ENCODE measurements at places on chromosomes 5 and 9. TPM values are rescaled to one million over a fixed set of nuclear protein-coding genes. Genes with fewer than 3 reads are reported as not detected.

Gene MRPS2
- total RNA-seq, result 24.1 TPM

Gene GABRB2
- not detected for total RNA-seq

Gene CFAP77
- not detected for total RNA-seq

DNA sequence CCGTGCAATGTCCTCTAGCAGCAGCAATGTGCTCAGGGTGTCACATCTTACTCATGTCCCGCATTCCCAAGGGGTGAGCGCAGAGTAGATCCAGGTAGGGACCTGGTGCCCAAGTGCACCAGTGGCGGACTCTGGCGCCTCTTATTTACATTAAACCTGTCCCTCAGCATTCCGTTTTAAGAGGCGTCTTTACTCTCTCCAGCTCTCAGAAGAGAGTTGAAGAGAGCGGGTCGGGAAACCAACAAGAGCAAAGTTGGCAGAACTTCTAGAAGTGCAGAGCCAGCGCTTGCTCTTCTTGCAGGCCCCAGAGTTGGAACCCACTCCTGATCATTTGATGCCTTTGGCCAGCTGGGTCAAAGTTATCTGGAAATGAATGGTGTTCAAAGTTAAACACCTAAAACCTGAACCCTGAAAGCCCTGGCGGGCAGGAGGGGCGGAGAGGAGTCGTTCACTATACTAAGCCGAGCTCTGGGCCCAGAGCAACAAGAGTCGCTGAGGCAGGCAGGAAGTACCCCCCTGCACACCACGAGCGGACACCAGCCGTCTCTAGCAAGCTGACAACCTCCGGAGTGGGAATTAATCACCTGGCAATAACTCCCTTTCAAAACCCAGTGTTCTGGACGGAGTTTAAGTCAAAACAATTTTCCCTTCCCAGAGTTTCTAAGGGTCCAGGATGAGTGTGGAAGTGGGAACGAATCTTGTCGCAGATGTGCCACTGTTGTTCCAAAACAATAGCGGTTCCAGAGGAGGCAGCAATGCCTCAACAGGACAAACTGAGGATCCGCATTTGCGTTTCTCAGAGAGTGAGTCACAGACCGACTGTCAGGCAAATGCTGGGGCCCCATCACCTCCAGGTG is 122.8 kb downstream of the TMEM161B start:
- no peak for DNase-seq

DNA sequence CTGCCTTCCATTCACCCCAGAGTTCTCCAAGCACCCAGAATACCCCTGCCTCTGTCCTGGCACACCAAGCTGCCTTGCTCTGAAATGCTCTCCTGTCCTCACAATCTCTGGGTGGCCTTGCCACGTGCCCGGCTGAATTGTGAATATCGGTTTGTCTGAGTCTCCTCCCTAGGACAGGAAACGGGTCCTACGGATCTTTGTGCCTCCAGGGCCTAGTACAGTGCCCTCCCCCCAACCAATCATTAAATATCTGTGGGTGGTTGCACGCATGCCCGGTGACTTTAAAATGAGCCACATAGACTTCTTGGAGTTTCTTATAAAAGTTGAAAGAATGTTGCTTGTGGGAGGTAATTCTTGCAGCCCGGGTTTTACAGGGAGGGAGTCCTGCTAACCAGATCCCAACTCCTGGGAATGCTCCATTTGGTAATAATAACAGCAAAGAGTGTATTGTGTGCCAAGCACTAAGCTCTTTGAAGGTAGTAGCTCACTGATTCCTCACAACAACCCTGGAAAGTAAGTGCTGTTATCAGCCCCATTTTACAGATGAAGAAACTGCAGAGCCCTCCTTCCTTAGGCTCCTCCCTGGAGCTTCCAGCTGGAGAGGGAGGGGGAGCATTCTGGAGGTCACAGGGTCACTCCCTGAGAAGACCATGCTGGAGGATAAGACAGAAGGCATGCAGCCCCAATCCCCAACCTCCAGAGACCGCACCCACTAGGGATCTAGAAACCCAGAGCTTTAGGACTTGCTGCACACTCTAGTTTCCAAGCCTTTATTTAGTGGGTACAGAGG is 23.4 kb downstream of the URM1 start:
- DNase-seq, result no peak

GRCh38 chr5:45189481-45189880 is 380.7 kb downstream of the MRPS30 start:
- DNase-seq, result no peak

DNA sequence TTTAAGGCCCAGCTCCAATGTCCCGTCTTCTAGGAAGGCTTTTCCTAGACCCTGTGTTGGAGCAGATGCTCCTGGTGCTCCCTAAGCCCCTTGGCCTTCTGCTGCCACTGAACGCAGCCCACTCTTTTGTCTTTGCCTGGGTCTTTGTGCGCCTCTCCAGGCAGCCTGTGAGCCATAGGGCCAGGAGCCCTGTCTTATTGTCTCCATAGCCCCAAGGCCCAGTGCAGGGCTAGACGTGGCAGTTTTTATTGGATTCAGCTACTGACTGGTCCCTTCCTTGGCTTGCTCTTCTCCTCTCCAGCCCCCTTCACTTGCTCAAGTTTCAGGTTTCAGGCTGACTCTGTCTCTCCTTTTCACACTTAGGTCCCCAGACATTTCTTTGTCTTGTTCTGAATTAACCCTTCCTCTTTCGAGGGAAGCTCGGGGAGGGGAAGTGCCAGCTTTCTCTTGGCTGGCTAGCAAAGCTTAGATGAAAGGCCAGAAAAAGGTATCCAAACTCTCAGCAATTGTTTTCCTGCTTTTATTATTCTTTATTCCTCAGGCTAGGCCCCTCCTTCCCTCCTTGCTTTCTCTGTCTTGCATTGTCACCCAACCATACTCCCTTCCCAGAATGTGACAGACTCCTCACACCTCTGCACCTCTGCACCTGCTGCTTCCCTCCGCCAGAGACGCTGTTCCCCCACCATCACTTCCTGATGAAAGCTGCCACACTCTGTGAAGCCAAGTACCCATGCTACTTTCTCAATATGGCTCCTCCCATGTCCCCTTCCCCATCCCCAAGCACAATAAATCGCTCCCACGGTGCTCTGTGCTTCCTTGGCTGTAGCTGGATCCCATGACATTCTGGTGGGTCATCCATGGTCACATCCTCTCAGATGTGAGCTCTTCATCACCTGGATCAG is 101.6 kb upstream of the CPEB4 start:
- DNase-seq, result no peak

DNA sequence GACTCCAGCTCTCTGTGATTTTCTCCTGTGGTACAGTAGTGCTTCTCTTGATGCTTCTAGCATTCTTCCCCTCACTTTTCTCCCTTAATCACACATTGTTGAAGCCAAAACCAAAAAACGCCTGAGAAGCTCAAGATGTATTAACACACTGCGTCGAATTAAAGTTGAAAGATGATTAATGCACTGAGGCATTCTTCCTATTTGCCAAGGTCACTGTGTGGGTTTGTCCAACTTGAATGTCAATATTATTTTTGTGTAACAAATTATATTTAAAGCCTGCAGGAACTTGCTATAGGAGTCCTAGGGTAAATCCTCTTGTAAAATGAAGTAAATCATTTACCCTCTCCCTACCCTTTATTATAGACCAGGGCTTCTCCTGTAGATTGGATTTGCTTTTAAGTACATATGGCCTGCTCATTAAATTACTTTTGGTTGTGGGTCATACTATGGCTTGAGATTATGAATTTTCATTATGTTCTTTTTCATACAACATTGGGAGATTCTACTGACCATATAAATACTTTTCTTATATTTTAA is 68.1 kb downstream of the GDA start:
- DNase-seq, result no peak

DNA sequence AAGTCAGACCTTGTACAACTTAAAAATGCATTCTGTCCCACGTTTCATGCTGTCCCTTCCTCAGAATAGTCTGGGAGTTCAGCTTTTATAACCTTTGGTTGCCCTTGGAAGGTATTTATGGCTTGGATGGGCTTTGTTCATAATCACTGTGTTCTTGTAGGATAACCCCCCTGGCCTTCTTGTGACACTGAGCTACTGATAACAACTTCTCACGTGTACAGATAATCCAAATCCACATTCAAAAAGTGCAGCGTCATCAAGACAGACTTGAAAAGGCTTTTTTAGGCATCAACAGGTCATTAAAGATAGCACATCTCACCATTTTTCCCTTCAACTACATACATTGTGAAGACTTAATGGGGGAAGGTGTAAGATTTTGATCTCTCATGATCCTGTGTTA is 42.0 kb downstream of the SLC1A3 start:
- no peak for DNase-seq
